BE2C (cell line): ENCODE measurements at places on chromosomes 13 and 19.

GRCh38 chr13:79525064-79525857, 44.3 kb downstream of the NDFIP2 start:
- peak; percentile 21 for DNase-seq

DNA sequence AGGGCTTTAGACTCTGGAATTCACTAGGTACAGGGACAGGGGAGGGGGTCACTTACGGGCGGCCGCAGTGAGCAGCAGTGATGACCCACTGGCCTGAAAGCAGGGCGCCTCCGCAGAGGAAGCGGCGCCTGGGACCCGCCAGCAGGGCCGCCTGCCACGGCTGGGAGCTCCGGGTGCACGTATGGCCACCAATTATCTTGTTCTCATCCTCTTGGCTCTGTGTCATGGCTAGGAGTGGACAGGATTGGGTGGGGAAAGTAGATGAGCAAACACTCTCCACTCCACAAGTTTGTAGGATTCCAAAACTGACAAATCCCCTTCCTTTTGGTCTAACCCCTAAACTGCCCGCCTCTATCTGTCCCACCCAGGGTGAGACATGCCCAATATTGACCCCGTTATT, 1.2 kb downstream of the KLK14 start:
- DNase-seq = no peak

DNA sequence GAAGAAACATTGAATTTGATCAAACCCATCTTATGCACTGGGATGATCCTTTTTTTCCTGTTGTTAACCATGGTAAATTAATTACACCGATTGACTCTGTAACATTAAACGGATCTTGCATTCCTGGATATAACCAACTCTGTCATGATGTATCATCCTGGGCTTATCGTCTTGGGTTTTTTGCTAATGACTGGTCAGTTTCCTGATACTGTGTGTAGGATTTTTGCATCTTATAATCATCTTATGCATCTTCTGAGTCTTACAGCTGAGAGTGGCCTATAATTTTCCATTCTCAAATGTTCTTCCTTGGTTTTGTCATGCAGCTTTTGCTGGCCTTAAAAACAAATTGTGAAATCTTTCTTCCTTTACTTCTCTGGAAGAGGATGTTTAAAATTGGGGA, 12.8 kb downstream of the DCUN1D2 start:
- DNase-seq = no peak

- no peak for DNase-seq
These were observed 176.5 kb downstream of the USP12 start for GRCh38 chr13:26995159-26995558.

- DNase-seq = no peak
These were observed 12.6 kb upstream of the SIGLEC6 start for GRCh38 chr19:51544038-51544437.

- no peak for DNase-seq
These were observed 20.7 kb downstream of the AKT2 start for GRCh38 chr19:40264314-40265054.

DNA sequence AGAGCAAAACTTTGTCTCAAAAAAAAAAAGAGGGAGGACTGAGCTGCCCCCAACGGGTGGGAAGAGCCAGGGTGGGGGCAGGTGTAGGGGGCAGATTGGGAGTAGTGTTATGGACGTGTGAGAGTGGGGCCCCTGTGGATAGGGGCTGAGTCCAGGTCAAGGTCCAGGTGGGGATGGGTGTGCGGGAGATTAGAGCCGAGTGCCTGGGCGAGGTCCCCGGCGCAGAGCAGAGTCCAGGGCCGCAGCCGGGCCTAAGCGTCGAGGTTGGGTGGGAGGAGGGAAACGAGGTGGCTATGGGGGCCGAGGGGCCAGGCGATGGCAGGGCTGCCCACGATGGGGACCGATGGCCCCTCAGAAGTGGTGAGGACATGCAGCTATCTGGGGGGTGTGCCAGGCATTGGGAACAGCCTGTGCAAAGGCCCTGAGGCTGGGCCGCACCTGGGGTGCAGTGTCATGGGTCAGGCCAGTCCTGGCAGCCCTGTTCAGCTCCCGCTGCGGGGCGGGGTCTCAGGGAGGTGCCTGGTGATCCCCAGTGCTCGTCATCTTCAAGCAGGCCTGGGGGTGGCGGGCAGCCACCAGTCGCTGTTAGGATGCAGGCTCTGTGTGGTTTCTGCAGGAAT, 12.3 kb upstream of the MISP start:
- no peak for DNase-seq

GRCh38 chr13:103731959-103732358, 665.7 kb upstream of the SLC10A2 start:
- DNase-seq = no peak
